ENCODE measurements at places on chromosomes 7 and 10.

GRCh38 chr10:34628174-34628796 lies 186.8 kb downstream of the PARD3 start:
- no peak for DNase-seq

GRCh38 chr10:132266594-132267161 lies 41.1 kb downstream of the STK32C start:
- no peak for DNase-seq

GRCh38 chr7:48087349-48087748 lies 1.7 kb upstream of the UPP1 start:
- no peak for DNase-seq

- DNase-seq = no peak
Measured at GRCh38 chr7:45564886-45565455, 9.2 kb upstream of the ADCY1 start.

DNA sequence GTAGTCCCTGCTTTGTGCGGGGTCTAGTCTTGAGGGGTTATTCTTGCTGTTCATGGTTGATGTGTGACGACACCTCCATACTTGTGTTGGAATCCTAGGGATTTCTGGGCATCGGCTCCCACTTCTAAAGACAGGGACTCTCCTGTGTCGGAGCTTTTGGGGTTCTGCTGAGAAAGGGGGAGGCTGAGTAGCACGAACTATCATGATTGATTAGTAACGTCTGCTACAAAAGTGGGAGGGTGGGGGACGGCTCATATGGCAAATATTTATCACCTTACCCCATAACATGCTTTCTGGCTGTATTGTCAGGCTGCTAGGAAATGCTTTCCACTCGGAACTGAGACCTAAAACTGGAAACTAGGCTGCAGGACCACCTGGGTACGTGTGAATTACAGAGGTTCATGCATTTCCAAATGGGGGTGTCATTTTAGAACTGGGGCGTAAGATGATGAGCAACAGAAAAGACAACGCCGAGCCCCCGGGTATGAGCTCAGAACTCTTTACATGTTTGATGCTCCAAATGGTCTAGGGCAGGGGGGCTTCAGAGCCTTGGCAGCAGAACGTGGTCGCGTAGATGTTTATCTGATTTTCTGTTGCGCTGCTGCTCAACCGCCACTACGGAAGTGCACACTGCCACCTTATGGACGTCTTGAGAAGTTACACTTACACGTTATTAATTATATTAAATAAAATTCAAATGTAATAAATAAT lies 15.1 kb upstream of the NME8 start:
- DNase-seq = no peak

All from hypothalamus (tissue), 51 donors.